ENCODE measurements at places on chromosomes 5 and 9.

- no peak for DNase-seq
Measured at GRCh38 chr9:98917746-98918487, 25.8 kb upstream of the COL15A1 start.

DNA sequence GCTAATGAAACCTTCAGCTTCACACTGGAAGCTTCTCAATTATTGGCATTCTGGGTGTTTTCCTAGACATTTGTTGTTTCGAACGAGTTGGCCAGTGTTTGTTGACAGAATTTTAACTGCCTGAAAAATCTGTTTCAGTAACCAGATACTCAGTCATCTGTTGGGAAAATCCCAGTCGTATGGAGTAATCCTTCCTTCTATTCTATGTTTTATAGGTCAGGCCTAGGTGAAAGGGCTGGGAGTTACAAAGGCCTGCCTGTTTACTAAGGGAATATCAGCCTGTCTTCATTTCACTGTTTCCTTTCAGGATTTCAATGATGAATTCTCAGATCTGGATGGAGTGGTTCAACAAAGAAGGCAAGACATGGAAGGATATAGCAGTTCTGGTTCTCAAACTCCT, 59.9 kb downstream of the GRAMD2B start:
- DNase-seq: no peak

DNA sequence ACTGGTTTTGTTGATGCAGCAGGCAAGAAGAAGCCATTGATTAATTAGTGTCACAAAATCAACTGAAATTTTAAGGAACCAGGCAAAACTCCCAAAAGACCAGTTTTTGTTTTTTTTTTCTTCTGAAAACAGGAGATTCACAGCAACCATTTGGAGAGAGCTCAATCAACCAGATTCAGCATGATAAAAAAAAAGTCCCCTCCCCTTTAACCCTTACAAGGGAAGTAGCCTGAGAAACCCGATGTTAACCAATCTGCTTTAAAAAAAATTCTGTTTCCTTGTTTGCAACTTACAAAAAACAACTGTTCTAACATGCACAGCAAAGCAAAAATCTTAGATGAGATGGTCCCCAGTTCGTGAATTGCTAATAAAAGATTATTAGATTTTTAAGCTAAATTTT, 59.7 kb downstream of the HMHB1 start:
- no peak for DNase-seq

- no peak for DNase-seq
Measured at GRCh38 chr5:30540150-30540549, 653.3 kb upstream of the CDH6 start.

GRCh38 chr5:176772271-176773210, 37.8 kb upstream of the UNC5A start:
- no peak for DNase-seq

- no peak for DNase-seq
Measured at GRCh38 chr9:131320031-131320685, 30.6 kb downstream of the PLPP7 start.

DNA sequence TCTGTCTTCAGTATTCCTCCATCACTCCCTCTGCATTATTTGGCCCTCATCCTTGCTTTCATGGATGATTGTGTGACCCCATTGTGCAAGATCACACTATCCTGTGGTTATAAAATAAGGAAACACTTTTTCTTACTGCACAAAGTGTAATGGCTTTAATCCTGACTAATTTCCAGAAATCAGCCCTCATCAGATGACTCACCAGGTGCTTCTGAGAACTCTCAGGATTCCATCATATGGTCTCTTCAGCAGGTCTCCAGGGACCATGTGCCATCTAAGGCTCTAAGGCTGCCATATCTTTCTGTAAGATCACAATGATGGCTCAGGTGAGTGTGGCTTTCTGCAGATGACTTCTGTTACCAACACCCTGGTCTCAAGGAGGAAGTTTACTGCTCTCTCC, 27.3 kb upstream of the FER start:
- no peak for DNase-seq

DNA sequence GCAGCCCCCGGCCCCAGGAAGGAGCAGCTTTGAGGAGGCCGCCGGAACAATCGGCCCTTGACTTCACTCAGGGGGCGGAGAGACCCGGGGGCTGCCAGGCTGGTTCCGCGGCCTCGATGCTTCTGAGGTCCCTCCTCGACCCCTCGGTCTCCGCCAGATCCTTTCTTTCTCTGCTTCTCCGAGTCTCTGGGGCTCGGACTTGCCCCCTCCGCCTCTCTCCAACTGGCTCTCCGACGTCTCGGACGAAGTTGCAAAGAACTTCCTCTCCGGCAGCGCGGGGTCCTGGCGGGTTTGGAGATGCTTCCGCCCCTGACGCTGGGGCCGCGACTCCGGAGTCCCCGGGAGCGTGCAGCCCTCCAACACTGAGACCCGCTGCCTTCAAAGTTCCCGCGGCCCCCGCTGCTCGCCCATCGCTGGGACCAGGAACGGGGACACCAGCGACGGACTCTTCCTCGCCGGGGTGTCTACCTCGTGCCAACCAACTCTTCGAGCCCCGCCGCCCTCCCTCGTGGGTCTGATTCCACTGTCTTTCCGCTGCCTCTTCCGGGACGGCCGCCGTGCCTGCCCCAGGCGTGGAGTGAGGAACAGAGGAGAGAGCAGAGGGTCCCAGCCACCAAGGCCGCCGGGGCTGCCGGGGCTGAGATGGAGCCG, 7.0 kb downstream of the PAX5 start:
- DNase-seq: no peak

DNA sequence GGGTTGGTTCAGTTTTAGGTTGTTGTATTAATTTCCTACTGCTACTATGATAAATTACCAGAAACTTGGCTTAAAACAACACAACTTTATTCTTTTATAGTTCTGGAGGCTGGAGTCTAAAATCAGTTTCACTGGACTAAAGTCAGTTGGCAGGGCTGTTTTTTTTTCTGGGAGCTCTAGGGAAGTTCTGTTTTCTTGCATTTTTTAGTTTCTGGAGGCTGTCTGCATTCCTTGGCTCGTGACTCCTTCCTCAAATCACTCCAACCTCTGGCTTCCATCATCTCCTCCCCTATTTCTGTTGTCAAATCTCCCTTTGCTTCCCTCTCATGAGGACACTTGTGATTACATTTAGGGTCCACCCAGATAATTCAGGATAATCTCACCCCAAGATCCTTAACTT, 51.3 kb upstream of the SUB1 start:
- no peak for DNase-seq

- DNase-seq: no peak
Measured at GRCh38 chr5:24141046-24141445, 503.7 kb downstream of the CDH10 start.

- no peak for DNase-seq
Measured at GRCh38 chr5:89428624-89429023, 545.6 kb upstream of the MEF2C start.

GRCh38 chr5:89211836-89212235, 328.9 kb upstream of the MEF2C start:
- no peak for DNase-seq

GRCh38 chr5:130183115-130183514, 278.9 kb downstream of the CHSY3 start:
- no peak for DNase-seq

DNA sequence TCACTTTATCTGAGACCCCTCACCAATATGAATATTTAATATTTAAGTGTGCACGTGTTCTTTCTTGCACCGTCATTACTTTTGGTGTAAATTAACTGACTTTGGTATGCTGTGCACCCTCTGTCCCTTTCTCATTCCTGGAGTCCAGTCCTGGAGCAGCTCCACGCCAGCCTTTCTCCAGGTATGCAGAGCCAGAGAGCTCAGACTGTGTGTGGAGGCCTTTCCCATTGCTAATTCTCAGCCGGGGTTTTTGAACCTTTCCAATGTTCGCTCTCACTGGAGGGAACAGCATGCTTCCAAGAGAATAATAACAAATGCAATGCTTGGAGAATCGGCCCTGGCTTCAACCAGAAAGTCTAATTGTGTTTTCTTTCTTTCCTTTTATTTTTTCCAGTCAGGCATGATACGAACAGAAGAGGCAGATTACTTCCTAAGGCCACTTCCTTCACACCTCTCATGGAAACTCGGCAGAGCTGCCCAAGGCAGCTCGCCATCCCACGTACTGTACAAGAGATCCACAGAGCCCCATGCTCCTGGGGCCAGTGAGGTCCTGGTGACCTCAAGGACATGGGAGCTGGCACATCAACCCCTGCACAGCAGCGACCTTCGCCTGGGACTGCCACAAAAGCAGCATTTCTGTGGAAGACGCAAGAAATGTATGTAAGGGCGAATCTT, 41.7 kb downstream of the ADAMTS16 start:
- DNase-seq: no peak

GRCh38 chr5:35651002-35651756, 33.5 kb downstream of the SPEF2 start:
- DNase-seq: peak; percentile 76

DNA sequence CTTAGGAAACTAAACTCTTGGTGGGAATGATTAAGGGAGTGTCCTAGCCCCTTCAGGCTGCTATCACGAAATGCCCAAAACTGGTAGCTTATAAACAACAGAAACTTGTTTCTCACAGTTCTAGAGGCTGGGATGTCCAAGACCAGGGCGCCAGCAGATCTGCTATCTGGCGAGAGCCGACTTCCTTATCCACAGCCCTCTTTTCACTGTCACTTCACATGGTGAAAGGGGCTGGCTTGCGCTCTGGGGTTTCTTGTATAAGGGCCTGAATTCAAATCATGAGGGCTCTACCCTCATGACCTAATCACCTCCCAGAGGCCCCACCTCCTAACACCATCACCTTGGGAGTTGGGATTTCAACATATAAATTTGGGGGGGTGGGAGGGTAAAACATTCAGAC, 49.1 kb downstream of the IPPK start:
- no peak for DNase-seq

DNA sequence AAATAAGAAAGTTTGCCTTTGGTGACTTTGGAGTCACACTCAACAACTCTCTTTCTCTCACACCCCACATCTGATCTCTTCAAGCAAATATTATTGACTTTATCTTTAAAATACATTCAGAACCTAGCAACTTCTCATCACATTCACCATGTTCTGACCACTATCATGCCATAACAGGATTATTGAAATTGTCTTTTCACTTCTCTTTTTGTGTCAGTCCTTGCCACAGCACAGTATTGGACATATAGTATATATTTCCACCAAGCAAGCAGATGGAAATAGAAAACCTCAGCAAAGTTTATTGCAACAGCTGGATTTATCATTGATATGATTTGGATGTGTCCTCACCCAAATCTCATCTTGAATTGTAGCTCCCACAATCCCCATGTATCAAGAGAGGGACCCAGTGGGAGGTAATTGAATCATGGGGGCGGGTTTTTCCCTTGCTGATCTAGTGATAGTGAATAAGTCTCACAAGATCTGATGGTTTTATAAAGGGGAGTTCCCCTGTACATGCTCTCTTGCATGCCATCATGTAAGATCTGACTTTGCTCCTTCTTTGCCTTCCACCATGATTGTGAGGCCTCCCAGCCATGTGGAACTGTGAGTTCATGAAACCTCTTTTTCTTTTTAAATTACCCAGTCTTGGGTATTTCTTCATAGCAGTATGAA, 26.9 kb upstream of the ITGA1 start:
- no peak for DNase-seq

GRCh38 chr9:136807281-136808074, at the start of gene RABL6:
RABL6 (plus strand) TSS chr9:136807948; CDS start chr9:136808197, 249 bp downstream.
- peak; percentile 82 for DNase-seq

GRCh38 chr5:158135682-158136179, 276.8 kb upstream of the CLINT1 start:
- no peak for DNase-seq

- no peak for DNase-seq
Measured at GRCh38 chr5:56482363-56482762, 249.2 kb upstream of the ANKRD55 start.

DNA sequence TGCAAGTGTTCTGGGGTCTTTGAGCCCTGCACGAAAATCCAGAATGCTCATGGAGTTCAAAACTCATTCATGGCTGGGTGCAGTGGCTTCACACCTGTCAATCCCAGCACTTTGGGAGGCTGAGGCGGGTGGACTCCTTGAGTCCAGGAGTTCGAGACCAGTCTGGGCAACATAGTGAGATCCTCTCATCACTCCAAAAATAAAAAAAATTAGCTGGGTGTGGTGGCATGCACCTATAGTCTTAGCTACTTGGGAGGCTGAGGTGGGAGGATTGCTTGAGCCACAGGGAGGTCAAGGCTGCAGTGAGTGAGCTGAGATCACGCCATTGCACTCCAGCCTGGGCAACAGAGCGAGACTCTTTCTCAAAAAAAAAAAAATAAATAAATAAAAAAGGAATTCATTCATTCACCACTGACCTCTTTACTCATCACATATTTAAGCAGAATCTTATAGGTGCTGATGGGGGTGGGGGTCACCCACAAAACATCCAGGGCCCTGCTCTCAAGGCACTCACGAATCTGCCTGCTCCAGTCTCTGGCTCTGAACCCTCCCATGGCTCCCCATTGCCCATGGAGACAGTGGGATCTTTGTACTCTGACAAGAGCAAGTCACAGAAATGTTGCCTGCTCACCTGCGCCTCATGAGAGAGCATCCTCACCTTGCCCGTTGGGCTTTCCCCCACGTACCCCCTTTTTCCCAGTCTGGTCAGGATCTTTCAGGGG, 76.7 kb upstream of the IER5L start:
- no peak for DNase-seq

GRCh38 chr9:121277518-121278295, 9.7 kb downstream of the GSN start:
- no peak for DNase-seq

GRCh38 chr5:137498736-137499505, at the start of gene SPOCK1:
SPOCK1 (minus strand) TSS chr5:137499326.
- DNase-seq: peak; percentile 36

GRCh38 chr5:172437445-172438318, 16.6 kb downstream of the SH3PXD2B start:
- no peak for DNase-seq

DNA sequence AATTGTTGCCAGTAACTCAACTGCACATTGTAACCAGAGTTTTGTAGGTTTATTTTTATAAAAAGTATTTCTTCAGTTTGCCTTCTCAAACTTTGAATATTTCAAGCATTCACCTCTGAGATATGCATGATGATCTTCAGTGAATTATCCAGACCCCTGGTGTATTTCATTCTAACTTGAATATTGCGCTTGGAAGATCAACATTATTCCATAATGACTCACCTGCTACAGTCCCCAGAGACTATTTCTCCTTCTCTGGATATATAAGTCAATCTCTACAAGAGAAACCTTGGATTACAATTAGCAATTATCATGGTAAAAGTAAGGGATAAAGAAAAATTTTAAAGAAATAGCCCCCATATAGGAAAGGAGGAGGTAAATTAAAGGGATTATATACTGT, 1041.0 kb downstream of the TLE1 start:
- no peak for DNase-seq
